ENCODE measurements at places on chromosomes 13 and 19.

DNA sequence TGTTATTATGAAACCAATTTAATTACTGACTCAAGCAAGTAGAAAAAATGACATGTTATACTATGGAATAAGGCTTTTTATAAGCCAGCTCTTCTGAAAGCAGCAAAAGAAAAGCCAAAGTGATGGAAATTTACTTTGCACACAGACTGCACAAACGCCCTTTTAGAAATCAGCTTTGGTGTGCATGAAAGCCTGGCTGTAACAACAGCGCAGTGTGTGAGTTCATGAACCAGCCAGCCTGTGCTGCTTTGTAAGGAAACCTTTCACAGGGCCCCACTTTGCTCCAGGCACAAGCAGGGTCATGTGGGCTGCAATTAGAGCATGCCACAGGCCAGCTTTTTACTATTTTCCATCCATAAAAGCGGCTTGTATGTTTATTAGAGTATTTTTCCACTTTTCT lies 13.6 kb upstream of the IFT88 start:
- no peak for DNase-seq

- DNase-seq = no peak
Measured at GRCh38 chr19:5563935-5564612, 3.7 kb downstream of the TINCR start.

DNA sequence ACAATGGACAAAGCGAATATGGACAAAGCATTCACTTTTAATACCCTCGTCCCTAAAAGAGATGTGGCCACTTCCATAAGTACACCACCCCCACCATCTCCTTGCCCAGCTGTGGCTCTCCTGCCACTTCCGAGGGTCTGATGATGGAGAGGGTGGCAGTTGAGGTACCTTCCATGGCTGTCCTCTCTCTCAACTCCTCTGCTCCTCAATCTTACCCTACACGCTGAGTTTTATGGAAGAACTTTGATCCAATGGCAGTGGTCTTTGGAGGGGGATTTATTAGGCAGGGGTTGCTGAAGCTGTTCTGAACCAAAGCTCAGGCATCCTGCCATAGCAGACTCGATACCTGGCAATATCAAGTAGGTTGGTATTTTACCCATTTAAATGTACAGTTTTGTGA lies 413.0 kb downstream of the TSHZ3 start:
- DNase-seq = no peak

GRCh38 chr13:25699056-25699455 lies 327.3 kb downstream of the ATP8A2 start:
- no peak for DNase-seq

GRCh38 chr13:37978680-37979079 lies 109.1 kb upstream of the TRPC4 start:
- no peak for DNase-seq

DNA sequence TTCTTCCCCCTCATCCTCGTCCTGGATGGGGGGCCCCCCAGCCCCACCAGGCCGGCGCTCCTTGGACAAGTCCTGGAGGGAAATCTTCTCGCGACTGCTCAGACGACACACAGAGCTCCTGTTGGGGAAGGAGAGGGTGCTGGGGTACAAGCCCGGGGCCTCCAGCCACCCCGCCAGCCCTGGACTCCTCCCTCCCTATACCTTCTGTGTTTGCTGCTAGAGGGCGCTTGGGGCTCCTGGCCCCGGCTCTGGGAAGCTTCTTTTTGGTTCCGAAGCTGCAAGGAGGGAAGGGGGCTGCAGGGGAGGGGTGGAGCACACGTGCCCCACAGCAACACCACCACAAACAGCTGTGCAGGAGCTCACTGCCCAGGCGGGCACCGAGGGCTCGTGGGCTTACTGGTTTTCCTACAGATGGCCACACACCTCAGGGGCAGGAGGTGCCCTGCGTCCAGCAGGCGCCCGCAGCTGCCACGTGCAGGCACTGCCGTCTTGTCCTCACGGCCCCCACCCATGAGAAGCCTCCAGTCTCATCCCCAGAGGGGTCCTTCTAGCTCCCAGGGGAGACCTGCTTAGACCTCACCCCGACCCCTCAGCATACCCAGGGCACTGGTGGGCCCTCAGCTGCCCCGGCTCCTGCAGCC lies 20.5 kb downstream of the EPS8L1 start:
- no peak for DNase-seq

DNA sequence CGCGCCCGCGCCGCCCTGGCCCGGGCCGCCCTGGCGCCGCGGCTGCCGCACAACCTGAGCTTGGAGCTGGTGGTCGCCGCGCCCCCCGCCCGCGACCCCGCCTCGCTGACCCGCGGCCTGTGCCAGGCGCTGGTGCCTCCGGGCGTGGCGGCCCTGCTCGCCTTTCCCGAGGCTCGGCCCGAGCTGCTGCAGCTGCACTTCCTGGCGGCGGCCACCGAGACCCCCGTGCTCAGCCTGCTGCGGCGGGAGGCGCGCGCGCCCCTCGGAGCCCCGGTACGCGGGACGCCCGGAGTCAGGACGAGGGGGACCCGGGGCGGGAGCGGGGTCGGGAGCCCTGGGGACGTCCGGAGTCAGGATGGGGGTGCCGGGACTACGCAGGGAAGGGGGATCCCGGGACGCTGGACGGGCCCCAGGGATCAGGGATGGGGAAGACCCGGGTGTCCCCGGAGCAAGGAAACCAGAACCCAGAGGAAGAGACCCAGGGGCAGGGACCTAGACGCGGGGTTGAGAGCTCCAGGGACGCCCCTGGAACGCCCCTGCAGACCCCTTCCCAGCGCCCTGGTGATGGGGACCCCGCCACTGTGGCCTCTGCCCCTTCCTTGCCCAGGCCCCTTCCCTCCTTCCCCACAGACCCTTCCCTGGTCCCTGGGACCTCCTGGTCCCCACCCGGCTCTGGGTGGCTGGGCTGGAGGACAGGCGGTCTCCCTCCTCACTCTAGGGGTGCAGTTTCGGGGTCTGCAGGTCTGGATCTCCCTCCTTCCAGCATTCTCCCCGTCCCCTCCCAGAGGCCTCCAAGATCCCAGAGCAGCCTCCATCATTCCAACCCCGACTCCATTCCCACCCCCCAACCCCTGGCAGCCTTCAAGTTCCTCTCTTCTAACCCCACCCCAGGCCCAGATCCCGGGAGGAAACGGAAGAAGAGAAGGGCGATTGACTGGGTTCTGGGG lies 645 bp downstream of the GRIN3B start:
- DNase-seq = no peak
